CD4-positive, alpha-beta T cell treated with Interleukin-1 beta for 1 hour (primary cell): ENCODE measurements at places on chromosomes 3 and 15.

DNA sequence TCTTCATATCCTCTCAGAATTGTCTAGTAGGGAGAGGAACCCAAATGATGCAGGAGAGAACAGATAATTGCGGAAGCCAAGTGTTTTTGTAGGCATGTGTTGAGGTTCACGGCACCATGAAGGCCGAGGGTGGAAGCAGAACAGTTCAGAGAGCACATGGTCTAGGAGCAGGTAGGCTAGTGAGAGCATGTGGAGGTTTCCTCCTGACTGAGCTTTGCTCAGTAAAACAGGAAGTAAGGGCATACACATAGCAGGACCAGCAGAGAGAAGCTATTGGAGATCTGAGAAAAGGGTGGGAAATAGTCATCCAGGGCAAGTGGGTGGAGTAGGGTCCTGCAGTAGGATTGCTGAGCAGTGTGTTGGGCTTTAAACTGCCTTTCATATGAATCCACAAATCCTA lies 491.1 kb downstream of the FHIT start:
- DNase-seq, result no peak

- DNase-seq, result no peak
Observed at GRCh38 chr15:62877276-62877857, 165.2 kb upstream of the TPM1 start.

GRCh38 chr3:160998581-160998980 lies 106.6 kb downstream of the B3GALNT1 start:
- DNase-seq, result no peak

DNA sequence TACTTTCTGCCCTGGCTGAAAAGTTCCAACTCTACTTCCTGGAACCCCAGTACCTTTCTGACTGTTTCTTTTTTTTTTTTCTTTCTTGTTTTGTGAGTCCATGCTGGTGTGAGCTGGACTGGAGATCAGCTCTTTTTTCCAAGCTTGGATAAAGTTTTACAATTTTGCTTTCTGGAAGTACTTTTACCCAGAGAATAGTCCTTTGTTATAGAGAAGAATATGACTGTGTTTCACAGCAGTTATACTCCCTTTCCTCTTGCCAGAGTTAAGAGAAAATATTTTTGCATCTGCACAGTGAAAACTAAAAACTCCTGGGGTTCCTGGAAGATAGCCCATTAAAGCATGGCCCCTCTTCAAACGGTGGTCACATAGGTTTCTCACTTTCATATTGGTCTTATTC lies 1100.6 kb downstream of the OTOL1 start:
- DNase-seq, result no peak

DNA sequence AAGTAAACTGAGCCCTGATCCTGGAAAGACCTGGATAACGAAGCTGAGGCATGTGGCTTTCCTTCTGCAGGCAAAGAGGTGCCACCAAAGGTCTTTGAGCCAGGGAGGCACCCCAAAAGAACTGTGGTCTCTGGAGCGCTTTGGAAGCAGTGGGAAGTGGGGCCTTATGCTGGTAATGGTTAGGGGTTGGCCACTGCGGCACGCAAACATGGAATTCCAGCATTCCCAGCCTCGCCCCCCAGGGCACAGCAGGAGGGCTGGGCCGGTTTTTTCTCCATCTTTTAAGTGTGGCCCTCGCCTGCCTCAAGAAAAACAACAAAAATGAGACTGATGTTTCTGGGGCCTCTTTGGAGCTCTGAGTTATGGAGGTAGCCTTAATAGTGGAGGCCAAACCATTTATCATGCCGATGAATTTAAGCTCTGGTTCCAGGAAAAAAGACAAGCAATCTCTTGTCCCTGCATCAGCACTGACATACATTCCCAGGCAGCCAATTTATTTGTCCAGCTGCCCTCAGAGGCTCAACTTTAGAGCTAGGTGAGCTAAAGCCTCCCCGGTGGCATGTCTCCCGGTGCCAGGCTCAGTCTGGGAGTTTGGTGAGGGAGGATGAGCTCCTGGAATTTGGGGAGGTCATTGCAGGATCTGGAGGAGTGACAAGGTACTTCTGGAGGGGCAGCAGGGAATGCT lies 109.0 kb downstream of the TLE3 start:
- no peak for DNase-seq

DNA sequence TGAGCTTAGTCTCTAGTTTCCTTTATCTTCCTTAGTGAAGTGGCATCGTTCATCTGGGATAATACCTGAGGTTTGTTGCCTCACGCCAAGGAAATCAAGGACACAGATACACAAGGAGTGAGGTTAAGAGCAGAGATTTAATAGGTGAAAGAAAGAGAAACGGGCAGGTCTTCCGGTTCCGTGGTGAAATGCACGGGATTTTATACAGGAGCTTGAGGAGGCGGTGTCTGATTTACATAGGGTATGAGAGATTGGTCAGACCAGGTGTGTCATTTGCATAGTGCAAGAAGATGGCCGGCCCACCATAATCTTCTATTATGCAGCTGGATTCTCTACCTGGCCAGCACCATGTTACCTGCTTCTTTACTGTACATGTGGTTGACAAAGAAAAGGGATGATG lies 17.2 kb downstream of the ARRDC4 start:
- no peak for DNase-seq

GRCh38 chr3:196398782-196399181 lies 33.4 kb downstream of the UBXN7 start:
- no peak for DNase-seq

DNA sequence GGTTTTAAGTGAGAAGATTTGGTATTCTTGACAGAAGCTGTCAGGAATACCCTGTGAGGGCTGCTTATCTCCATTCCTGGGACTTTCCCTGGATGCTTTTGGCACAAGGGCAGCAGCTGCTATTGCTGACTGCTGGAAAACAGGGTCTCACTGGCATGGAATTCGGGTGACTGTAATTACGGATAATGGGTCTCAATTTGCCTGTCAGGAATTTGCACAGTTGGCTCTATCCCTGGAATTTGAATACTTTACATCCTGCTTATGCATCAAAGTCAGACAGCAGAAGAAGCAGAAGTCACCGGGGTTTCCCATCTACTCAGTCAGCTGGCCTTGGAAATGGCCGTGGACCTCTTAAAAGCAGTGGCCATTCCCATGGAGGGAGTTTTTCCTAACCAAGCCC lies 25.9 kb upstream of the AKAP13 start:
- DNase-seq, result no peak

DNA sequence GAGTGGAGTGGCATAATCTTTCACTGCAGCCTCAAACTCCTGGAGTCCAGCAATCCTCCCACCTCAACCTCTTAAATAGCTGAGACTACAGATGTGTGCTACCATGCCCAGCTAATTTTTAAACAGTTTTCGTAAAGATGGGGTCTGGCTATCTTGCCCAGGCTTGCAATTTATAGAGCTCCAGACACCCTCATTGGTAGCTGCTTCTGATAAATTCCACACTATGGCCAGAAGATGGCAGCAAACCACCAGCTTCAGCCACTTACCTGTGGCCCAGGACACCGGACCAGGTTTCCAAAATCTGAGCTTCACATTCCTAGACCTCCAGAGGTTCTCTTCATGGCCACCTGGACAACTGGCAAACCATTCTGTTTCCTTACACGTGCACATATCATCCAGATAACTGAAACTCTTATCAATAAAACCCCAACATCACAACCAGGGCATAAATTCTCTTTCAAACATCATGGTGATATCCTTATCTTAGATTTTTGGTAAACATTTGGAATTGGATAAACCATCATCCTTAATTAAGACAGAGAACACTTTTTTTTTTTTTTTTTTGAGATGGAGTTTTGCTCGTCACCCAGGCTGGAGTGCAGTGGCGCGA lies 28.9 kb downstream of the FBXW12 start:
- peak; percentile 83 for DNase-seq

DNA sequence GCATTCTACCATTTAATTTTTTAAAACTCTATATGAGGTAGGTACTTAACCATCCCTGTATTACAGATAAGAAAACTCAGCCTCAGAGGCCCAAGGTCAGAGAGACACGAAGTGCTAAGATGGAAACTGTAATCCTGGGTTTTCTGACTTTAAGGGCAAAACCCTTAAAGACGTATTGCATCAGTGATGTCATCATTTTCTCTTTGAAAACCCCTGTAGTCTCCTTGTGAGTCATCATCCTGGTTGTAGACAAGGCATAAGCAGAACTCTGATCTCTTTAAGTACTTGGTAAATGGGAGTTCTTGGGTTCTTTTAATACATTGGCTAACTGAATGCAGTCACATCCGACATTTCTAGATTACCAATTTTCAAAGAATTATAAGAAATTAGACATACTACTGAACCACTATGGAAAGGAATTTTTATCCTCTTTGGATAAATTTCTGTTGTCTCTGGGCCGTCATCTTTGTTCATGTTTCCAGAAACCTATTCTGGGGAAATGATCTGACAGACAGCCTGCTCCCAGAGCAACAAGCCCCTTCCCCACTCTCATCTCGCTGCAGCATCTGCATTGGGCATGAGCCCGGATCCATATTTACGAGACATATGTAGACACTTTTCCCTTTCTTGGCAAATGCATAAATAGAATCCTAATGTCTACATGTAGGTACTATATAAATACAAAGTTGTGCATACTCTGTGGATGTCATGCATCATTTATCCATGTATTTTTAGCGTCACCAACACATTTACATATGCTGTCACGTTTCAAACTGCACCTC lies 48.7 kb upstream of the MDFIC2 start:
- DNase-seq, result no peak

GRCh38 chr15:69021895-69022294 lies 7.4 kb downstream of the NOX5 start:
- no peak for DNase-seq
